ENCODE measurements at places on chromosomes 4 and X. TPM values are rescaled to one million over a fixed set of nuclear protein-coding genes. Genes with fewer than 3 reads are reported as not detected.

- DNase-seq = no peak
Measured at GRCh38 chrX:68941385-68941952, 112.6 kb downstream of the EFNB1 start.

Gene RAP2C
- total RNA-seq = 15.3 TPM

GRCh38 chrX:3451571-3451970, 105.1 kb upstream of the MXRA5 start:
- no peak for DNase-seq

- no peak for DNase-seq
Measured at GRCh38 chrX:47633689-47634590, 4.2 kb upstream of the CFP start.

DNA sequence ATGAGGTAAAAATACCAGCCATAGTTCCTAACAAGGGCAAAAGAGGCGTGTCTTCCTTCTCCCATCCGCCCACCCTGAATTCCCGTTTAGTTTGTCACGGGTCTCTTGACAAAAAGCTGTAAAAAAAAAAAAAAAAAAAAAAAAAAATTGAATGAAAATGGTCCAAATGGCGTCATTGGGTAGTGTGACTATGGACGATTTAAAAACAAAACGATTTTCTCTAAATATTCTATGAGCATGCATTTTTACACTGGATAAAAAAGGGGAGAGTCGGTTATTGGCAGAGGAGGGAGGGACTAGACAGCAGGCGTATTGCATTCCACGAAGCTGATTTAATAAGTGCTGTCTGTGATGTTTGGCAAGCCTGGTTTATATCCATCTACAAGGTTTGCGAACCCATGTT, at the start of gene FAM133A:
Gene FAM133A (plus strand): TSS at position 338 of the 403 bp plus-strand sequence. CDS start 35,214 bp downstream, outside the sequence.
- DNase-seq = no peak

Gene PRDM8
- total RNA-seq = 0.66 TPM

Gene USO1
- 84.3 TPM for total RNA-seq

DNA sequence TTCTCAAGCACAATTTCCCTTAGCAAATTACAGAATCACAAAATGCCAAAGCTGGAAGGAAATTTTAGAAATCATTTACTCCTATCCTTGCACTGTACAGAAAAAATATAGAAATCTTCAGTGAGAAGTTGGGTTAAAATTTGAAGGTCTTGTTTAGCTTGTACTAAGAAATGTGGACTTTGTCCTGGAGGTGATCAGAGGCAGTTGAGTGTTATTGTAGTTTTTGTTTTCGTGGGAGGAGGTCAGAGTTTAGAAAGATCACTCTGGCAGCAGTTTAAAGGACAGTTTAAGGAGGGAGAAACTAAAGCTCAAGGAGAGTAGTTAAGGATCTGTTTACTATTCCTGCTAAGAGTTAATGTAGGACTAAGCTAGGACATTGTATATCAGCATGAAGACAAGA, 54.4 kb upstream of the CXorf51B start:
- DNase-seq = no peak

DNA sequence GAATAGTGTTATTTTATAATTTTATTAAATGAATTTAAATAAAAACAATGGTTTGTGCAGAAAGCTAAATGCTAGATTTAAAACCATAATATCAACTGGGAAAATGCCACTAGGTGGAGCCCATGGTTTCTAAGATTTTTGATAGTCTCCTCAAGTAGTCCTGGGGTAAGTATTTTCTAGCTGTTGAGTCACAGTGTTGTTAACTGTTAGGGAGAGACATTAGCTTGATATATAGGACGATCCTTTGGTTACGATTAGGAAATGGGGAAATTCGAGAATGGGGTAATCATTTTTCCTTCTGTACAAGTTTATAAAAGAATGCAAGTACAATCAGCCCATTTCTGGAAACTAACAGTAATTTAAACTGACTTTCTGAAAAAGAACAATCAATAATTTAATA, 378.4 kb downstream of the ANKRD50 start:
- no peak for DNase-seq

- no peak for DNase-seq
Measured at GRCh38 chr4:98522636-98523395, 135.6 kb downstream of the TSPAN5 start.

GRCh38 chr4:5686338-5686737, 22.0 kb downstream of the EVC2 start:
- DNase-seq = no peak

DNA sequence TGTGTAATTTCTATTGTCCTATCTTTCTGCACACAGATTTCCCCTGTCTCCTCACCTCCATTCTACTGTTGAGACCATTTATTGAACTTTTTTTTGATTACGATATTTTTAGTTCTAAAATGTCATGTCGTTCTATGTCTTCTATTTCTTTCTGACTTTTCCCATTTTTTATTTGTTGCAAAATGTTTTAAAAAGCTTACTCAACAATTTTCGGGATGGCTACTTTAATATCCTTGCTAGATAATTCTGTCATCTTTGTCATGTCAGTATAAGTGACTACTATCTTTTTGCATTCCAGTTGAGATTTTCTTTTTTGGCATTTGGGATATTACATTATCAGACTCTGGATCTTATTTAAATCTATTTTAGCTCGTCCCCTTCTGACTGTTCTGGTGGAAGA, 7.5 kb upstream of the DMD start:
- DNase-seq = no peak

GRCh38 chrX:100995469-100995868, 26.0 kb downstream of the ARL13A start:
- DNase-seq = no peak

- no peak for DNase-seq
Measured at GRCh38 chr4:82578935-82579334, 17.1 kb upstream of the TMEM150C start.

Gene DKK2
- total RNA-seq = 4.2 TPM

Gene EGFL6
- not detected for total RNA-seq

DNA sequence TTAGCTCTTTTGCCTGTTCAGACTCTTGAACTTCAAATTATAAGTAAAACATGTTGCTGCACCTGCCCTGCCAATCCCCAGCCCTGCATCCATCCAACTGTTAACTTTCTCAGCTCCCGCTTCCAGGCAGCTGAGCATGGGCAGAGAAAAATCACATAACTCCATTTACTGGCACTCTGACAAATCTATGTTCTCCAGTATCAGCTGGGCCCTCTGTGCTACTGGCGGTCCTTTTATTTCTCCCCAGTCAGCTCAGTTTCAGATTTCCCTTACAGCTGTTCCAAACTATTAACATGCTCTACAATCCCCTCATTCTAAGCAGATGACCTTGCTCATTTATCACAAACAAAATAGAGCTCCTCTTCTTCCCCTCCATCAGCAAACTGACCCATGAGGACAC, 240.4 kb upstream of the TET2 start:
- no peak for DNase-seq

Gene TMEM255A
- 0.38 TPM for total RNA-seq

Gene MAGEC2
- not detected for total RNA-seq

Gene TKTL1
- total RNA-seq = 11.7 TPM

Gene EREG
- not detected for total RNA-seq

Gene NFKB1
- 18.0 TPM for total RNA-seq

- no peak for DNase-seq
Measured at GRCh38 chr4:130233377-130234047, 1137.6 kb downstream of the C4orf33 start.

Gene SSX2
- not detected for total RNA-seq

Gene SPANXB1
- not detected for total RNA-seq

- DNase-seq = peak; percentile 21
Measured at GRCh38 chr4:73998040-73999011, at the start of gene CXCL5. TSS of gene CXCL5 (minus strand) at chr4:73998677. CDS start at chr4:73998581, 96 bp downstream.

Gene HAND2
- 117 TPM for total RNA-seq

DNA sequence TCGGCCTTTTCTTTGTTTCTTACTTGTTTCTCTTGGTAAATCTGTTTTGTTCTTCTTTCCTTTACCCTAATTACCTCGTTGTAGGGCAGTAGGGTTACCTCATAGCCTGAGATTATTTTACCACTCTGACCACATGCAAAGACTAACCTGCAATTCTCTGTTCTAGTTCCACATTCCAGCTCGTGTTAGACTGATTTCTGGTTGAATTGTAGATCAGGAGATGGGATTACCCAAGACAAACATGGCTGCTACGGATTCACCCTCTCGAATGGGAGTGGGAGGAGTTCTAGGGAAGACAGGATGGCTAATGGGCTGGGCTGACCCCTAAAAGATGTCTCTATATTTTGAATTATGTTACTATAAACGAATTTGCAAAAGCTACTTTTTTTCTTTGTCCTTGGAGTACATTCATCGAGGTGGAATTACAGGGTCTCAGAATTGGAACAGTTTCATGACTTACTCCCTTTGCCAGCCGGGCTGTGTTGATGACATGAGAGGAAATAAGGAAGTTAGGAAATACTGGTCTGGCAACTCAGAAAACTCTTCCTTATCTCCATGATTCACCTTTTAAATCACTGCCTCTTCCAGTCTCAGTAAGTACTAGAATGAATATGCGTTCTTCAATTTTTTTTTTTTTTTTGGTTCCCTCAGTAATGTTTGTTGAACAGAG, 36.7 kb upstream of the FBXW7 start:
- no peak for DNase-seq

Gene CXCL10
- total RNA-seq = not detected

Gene LAP3
- 52.7 TPM for total RNA-seq

GRCh38 chr4:89416960-89417359, 109.4 kb upstream of the GPRIN3 start:
- no peak for DNase-seq

DNA sequence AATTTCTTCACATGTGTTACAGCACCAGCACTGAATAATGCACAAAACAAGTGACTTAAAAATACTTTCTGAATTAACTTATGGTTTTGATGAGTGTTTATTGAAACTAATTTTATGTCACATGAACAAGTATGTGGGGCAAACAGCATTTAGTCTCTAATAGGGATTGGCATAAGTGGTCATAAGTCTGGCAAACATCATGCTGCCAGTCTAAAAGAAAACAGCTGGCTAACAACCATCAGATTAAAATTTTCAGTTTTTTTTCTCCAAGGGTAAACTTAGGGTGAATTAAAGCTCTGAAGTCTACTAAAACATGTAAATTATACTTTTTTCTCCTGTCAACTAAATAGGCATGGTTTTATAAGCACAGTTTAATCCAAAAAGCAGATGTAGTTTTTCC, 1014.2 kb downstream of the FAT4 start:
- DNase-seq = no peak

DNA sequence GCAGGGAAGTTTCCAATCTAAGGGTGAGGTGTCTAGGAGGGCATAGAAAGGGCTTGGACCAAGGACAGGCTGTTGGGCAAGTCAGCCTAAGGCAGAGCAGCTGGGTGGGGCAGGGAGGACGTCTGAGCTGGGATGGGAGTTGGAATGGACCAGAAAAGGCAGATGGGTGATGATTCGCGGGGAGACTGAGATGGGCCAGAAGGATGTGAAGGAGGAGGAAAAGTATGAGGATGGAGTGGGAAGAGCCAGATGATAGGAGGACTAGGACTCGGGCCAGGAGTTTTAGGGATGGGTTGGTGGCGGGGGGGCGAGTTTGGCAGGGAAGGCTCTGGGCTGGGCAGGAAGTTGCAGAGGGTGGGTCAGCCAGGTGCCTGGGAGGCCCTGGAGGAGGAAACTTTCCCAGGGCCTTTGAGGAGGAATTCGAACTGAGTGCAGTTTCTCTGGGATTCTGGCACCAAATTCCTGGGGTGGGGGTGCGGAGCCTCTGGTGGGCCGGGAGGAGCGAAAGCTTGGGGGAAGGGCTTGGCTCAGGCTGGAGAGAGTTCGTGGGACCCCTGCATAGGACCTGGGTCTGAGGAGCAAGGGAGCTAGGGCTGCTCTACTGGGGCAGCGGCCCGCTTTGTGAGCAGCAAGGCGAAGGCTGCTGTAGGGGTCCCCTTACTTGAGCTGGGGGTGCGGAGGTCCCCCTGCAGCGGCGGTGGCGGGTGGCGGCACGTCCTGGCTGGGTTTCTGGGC, 8.7 kb upstream of the TIMP1 start:
- DNase-seq = peak; percentile 52

GRCh38 chrX:16394290-16394689, 227.0 kb downstream of the MAGEB17 start:
- DNase-seq = no peak

DNA sequence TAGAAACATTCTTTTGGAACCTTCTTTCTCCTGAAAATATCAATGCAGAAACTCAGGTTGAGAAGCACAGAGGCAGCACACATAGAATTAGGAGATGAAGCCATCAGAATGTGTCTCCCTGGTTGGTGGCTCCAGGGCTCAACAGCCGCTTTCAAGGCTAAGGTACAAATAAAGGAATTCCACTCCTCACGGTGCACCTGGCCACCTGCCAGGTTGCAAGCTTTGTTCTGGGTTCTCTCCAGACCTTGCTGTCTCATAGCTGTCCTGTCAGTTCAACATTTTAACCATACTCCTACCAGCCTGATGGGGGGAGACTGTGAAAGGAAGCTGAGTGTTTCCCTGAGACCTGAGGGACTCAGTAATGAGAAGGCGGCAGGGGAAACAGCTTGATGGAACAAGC, 96.3 kb upstream of the HPF1 start:
- DNase-seq = no peak

- no peak for DNase-seq
Measured at GRCh38 chr4:19224820-19225219, 1026.9 kb upstream of the SLIT2 start.
